ENCODE measurements at places on chromosomes 11 and 22.

DNA sequence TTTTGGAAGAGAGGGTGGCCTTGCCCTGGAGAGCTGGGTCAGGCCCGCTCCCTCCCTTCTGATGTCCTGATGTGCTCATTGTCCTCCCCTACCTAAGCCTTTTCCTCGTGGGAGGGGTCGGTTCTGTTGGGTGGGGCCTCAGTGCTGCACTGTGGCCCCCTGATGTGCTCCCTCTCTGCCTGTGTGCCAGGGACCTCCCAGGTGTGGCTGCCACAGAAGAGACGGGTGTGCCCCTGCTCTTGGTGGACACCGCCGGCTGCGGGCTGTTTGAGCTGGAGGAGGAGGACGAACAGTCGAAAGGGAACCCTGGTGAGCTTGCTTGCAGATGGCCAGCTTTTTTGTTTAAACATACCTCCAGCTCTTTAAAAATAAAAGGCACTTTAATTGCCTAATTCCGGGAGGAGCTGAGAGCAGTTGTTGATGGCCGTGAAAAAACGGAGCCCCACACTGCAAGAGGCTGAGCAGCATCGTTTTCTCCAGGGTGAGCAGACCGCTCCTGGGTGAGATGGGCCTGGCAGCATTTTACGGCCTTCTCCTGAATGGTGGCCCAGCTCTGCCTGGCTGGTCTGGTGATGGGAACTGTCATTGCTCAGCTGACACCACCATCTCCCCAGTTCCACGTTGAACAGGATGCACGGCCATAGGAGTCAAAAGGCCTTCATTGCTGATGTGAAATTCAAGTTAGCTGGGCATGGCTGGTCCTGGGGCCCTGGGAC is 30.1 kb downstream of the IGHMBP2 start:
- no peak for DNase-seq

- no peak for DNase-seq
Measured at GRCh38 chr11:73852049-73852448, 24.6 kb downstream of the COA4 start.

DNA sequence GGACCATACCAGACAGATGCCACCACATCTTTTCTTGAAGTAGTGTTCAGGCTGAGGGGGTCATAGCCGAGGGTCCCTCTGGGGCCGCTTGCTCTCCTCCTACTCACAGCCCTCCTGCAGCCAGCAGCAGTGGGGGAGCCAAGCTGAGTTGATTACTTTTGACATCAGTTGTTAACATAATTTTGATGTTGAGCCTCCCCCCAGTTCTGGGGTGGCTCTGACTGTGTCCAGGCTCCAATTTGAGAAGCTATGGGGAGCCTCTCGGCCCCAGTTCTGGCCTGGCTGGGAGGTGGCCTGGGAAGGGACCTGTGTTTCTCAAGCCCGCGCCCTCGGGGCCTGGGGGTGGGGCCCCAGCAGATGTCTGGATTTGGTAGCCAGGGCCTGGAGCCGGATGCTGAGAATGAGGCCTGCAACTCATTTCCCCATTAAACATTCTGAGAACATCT is 47.9 kb downstream of the KCNQ1OT1 start:
- DNase-seq = no peak

DNA sequence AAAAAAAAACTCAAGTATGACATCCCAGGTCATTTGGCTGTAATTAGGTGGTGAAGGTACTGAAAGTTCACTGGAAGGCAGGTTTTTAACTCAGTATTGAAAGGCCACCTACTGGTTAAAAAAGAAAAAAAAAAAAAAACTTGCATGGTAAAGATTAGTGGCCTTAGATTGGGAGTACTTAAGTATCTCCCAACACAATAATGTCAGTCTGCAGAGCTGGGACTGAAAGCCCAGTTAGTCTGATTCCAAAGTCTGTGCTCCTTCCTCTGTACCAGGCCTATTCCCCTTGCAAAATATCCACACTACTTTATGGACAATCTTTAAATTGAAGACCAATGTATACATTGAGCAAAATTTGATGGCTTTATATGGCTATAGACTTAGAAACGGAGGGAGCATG is 85.5 kb downstream of the NOX4 start:
- DNase-seq = no peak

DNA sequence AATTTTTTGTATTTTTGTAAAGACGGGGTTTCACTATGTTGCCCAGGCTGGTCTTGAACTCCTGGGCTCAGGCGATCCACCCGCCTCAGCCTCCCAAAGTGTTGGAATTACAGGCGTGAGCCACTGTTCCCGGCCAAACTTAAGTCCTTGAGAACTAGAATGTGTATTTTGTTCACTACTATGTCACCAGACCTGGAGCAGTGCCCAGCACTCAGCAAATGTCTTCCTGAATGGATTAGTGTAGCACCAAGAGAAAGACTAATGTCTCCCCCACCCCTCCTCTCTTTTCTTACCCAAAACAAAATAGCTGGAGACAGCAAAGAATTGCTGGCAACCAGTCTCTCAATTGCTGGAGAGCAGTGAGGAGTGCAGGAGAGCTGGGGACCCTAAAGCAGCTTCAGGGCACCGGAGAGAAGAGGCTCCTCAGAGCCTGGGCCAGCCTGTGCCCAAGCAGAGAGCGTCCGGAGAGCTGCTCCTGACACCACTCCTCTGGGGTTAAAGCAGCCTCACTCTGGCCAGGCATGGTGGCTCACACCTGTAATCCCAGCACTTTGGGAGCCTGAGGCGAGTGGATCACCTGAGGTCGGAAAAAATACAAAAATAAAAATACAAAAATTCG is 14.9 kb downstream of the SLC25A18 start:
- DNase-seq = no peak

- no peak for DNase-seq
Measured at GRCh38 chr11:86918973-86919372, 36.2 kb downstream of the FZD4 start.

- DNase-seq = no peak
Measured at GRCh38 chr11:134410766-134411165, 1.3 kb downstream of the B3GAT1 start.

DNA sequence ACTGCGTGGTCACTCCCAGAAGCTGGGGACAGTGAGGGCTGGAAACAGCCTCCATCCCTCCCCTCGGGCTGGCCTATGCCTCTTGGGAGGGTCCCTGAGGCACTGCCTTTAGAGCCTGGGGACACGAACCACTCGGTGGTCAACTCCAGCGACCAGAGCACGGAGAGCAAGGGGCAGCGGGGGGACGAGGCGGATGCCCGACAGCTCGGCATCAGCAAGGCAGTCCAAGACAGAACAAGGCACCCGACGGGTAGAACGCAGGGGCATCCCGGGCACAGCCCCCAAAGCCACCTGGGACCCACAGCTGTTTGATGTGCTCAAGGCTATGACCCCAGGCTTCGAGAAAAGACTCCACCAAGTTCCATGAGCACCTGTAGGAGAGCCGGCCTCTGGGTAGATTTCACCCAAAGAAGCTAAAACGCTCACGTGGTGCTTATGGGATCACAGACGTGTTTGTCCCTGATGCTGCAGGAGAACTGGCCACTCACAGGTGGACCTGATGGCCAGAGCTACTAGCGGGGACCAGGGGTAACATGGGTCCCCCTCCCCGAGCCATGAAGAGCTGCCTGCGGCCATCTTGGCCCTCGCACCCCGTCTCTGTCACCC is 510 bp upstream of the LSP1 start:
- DNase-seq = no peak

DNA sequence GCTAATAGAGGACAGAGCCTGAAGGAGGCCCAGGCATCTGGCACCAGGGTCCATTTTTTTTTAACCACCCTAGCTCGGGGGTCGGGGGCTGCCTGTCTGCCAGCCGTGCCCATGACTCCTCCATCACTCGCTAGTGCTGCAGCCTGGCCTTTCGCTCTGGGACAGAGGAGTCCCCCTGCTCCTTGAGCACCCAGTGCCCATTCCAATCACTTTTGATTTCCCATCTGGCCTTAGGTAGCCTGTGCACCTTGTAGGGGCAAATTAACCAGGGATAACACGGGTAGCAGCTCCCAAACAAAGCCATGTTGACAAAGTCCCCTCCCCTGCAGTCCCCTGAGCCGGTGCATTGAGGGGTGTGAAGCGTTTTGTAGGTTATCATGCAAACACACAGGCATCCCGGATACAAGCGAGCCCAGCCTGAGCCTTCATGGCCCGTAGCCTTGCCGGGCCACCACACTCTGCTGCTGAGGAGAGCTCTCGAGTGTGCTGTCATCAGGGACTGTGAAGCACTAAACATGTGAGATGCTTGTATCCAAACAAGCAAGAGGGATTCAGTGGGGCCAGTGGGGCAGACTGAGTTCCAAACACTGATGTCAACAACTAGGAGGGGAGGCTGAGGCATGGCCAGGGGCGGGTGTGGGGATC is 208.7 kb downstream of the DSCAML1 start:
- no peak for DNase-seq

- no peak for DNase-seq
Measured at GRCh38 chr11:83643115-83643514, 356.9 kb upstream of the CCDC90B start.

DNA sequence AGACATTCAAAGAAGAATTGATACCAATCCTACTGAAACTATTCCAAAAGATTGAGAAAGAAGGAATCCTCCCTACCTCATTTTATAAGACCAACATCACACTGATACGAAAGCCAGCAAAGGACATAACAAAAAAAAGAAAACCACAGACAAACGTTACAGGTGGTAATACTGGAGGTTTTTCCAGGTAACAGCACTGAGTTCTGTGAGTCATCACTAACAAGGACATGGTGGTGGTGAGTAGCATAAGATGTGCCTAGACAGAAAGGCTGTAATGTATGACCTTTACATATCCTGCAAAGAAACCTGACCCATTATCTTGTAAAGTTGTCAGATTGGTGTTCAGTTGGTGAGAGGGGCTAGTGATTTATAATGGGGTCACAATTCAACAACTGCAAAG is 15.3 kb downstream of the OR9G1 start:
- no peak for DNase-seq

DNA sequence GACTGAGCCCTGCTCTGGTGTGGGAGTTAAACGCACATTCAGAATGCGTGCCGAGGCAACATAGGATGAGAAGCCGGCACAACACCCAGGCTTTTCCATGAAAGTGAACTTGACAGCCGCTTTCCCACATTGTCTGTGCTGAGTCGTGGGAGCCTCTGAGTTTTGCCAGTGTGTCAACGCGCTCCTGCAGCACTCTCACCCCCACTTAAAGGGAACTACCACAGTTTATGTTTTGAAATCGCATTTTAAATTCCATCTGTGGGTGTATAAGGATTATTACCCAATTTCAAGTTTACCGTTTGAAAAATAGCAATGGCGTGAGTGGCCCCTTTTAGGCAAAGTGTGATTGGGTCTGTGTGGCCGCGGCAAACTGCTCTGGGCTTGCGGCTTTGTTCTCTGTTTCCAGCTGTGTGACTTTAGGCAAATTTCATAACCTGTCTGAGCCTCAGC is 81.5 kb downstream of the FBLN1 start:
- DNase-seq = no peak

- DNase-seq = no peak
Measured at GRCh38 chr11:57322256-57323166, 2.2 kb downstream of the TNKS1BP1 start.

DNA sequence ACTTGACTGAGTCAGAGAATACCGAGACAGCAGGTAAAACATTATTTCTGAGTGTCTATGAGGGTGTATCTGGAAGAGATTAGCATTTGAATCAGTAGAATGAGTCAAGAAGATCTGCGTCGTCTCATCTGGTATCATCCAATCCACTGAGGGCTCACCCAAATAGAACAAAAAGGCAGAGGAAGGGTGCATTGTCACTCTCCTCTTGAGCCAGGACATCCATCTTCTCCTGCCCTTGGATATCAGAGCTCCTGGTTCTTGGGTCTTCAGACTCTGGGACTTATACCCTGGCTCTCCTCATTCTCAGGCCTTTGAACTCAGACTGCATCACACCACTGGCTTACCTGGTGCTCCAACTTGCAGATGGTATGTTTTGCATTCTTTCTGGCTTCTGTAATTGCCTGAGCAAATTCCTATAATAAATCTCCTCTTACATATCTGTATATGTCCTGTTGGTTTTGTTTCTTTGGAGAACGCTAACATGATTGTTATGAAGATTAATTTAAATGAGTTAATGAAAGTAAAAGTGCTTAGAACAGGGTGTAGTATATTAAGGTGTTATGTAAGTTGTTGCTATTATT is 49.3 kb downstream of the ME3 start:
- DNase-seq = no peak

- no peak for DNase-seq
Measured at GRCh38 chr11:34263441-34264091, 94.2 kb downstream of the ABTB2 start.

DNA sequence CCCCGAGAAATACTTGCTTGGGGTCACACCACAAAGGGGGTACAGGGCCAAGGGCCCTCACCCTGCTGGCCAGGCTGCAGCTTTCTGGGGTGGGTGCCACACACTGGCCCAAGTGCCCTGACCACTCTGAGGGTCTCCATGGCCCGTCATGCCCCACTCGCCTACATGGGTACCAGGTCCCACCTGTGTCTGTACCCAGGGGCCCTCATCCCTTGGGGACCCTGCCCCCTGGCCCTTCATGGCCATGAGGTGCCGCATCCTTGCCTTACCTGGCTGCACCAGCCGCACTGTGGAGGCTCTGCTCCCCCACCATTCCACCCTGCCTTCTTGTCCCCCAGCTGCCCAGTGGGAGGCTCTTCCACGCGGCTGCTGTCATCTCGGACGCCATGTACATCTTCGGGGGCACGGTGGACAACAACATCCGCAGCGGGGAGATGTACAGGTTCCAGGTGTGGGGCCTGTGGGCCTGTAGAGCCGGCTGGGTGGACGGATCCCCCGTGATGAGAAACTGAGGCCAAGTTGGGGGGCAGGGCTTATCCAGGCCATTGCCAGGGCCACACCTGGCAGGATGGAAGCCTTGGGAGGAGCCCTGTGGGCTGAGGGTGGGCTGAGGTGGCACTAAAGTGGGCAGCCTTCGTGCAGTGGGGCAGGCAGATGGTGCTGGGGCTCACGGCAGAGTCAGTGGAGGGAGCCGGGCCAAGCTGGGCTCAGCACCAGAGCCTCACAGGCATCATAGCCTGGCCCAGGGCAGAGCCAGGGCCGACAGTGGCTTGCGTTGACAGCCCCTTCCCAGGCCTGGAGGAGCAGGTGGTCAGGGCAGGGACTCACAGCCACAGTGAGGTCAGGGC is 9.2 kb downstream of the THAP7 start:
- DNase-seq = no peak
